Trophoblast cell (in vitro differentiated cells and primary cell): ENCODE measurements at places on chromosomes 12 and 14.

DNA sequence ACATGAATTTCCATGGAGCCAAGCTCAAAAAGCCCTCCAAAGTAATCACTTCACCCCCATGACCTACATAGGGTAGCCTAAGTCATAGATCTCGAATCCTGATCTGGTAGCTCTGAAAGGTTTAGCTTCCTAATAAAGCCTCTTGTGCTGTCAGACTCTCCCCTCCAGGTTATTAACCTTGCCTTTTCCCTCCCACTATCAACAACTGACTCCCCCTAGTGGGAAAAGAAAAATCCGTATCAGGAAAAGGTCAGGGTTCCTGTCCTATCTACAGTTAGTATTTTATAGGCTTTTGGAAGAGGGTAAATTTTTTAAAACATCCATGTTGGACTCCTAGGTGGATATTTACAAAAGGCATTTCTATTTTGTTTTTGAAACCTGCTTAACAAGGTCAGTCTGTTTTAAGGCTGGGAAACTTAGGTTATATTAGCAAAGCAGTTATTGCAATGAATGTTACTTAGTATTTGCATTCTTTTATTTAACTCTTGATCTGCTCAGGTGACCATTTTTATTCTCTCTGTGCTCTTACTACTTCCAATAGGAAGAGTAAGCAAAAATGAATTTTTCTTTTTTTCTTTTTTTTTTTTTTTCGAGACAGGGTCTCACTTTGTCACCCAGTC is 8.0 kb downstream of the YY1 start:
- DNase-seq: peak; percentile 81

GRCh38 chr14:77989441-77989991 is 180.7 kb upstream of the NRXN3 start:
- no peak for DNase-seq

DNA sequence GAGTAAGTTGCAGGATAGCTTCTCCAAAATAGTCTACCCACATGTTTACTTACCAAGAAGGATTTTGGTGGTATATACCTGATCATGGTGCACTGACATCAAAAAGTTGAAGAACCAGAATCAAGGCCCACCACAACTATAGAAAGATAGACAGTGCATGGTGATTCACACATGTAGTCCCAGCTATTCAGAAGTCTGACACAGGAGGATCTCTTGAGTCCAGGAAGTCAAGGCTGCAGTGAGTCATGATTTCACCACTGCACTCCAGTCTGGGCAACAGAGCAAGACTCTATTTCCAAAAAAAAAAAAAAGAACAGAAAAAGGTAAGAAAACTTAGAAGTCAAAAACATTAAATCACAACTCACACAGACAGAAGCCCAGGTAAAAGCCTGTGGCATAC is 422.2 kb upstream of the FOXG1 start:
- no peak for DNase-seq

GRCh38 chr12:131618303-131618658 is 92.6 kb upstream of the SFSWAP start:
- no peak for DNase-seq

DNA sequence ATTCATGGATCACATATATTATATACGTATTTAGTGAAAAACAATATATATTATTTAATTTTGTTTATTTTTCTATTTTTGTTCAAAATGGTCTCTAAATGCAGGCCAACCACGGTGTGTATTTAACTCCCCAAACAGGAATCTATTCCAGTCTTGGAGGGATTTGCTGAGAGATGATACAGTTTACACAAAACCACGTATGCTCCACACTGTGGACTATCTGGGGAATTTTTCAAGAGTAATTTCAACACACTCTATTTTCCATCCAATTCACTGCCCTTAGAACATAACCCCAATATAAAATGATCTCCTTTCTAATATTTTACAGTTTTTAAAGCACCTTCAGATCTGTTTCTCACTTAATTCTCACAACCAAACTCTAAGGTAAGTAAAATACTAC is 15.3 kb downstream of the EML1 start:
- no peak for DNase-seq

GRCh38 chr12:123929946-123930583 is 42.6 kb downstream of the CCDC92 start:
- DNase-seq: no peak

DNA sequence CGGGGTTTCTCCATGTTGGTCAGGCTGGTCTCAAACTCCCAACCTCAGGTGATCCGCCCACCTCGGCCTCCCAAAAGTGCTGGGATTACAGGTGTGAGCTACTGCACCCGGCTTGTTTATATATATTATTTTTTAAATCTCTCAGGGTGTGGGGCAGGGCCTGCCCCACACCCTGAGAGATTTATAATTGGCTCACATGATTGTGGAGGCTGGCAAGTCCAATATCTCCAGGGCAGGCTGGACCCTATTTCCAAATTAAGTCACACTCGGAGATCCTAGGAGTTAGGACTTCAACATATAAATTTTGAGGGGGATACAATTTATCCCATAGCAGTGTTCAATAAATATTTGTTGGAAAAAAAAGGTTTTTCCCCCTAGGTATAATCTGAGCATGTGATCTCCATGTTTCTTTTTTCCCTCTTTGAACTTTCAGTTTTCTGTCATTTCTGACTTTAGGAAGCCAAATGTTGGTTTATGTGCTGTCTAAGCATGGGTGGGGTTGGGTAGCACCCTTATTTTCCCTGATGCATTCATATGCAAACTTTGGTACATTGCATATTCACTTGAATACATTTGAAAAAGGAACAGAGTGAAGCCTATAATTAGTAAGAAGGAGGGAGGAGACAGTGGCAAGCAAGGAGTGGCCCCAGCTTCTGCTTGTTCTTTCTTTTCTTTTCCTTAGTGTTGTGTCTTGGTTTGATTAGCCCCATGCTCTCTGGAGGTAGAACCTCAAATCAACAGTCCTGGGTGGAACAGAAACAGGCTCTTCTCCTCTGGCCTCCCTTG is 8.7 kb upstream of the A2ML1 start:
- DNase-seq: no peak

DNA sequence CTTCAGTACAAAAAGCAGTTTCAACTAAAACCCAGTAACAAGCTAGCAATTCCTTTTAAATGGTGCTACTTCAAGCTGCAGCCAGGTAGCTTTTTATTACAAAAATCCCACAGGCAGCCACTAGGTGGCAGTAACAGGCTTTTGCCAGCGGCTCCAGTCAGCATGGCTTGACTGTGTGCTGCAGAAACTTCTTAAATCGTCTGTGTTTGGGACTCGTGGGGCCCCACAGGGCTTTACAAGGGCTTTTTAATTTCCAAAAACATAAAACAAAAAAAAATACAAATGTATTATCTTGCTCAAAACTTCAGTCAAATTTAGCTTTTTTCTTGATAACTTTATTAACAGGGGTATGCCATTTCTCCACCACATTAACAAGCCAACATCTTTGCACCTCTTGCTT is 3.6 kb upstream of the CLEC4E start:
- peak; percentile 94 for DNase-seq

- no peak for DNase-seq
Measured at GRCh38 chr12:18462442-18462841, 201.1 kb downstream of the PIK3C2G start.

DNA sequence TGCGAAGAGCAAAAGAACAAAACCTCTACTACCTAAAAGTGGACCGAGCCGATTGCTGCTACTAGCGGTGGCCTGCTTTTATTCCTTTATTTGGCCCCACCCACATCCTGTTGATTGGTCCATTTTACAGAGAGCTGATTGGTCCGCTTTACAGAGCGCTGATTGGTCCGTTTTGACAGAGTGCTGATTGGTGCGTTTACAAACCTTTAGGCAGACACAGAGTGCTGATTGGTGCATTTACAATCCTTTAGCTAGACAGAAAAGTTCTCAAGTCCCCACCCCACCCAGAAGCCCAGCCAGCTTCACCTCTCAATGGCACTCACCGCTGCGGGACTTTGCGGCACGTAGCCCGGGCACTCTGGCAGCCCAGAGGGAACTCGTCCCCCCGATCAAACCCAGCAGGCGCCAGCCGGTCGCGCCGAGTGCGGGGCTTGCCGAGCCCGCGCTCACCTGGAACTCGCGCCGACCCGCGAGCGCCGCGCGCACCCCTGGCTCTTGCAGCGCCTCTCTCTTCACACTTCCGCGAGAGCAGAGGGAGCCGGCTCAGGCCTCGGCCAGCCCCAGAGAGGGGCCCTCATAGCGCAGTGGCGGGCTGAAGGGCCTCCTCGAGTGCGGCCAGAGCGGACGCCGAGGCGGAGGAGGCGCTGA is 8.7 kb upstream of the FGD4 start:
- no peak for DNase-seq

GRCh38 chr12:103881261-103881660 is 40.2 kb upstream of the NT5DC3 start:
- no peak for DNase-seq

DNA sequence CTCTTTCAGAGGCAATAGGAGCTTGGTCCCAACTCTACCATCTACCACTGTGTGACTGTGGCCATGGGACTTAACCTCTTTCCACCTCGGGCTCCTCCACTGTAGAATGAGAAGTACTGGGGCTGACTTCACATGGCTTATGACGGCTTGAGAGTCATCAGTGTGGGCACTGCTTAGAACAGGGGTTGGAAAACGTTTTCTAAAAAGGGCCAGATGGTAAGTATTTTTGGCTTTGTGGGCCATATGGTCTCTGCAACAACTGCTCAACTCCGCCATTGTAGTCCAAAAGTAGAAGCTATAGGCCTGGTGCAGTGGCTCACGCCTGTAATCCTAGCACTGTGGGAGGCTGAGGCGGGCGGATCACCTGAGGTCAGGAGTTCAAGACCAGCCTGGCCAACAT is 69.2 kb upstream of the LTA4H start:
- no peak for DNase-seq

DNA sequence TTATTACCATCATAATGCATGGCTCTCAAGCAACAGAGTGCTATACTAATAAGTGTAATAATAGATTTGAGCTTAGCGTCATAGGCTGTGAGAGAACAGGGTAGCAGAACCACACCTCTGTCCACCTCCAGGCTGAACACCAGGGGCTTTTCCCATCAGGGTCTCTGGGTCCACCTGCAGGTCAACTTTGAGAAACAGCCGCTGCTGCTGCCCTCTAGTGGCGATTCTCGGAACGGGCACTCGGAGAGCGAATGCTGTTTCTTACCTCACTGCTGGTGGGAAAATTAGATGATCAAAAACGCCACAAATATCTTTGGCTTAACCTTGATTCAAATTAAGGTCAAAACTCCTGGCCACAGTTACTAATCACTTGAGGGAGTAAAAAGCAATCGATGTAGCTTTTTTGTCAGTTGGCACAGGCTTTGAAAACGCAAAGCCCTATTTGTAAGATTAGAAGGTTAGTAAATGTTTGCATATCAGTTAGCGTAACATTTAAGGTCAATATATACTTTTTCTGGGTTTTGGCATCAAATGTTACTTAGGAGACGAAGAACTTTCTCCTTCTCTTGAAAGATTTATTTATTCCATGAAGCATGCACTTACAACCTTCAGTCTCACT is 127.9 kb upstream of the TMEM132D start:
- DNase-seq: peak; percentile 58

DNA sequence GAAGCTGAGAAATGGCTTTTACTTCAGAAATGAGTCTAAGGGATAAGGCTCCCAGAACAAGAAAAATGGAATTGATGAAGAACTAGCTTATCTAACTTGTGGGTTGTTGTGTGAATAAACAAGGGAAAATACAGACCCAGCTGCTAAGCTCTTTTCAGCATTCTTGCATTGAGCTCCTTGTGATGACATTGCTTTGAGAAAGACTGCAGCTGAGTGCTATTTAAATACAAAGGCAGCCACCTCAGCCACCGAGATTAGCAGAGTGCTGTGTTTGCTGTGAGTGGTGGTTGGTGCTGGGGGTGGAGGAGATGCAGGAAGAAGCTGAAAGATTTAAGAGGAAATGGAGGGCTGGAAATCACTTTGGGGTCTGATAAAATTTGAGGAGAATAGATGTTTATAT is 396.0 kb upstream of the PRICKLE1 start:
- no peak for DNase-seq

DNA sequence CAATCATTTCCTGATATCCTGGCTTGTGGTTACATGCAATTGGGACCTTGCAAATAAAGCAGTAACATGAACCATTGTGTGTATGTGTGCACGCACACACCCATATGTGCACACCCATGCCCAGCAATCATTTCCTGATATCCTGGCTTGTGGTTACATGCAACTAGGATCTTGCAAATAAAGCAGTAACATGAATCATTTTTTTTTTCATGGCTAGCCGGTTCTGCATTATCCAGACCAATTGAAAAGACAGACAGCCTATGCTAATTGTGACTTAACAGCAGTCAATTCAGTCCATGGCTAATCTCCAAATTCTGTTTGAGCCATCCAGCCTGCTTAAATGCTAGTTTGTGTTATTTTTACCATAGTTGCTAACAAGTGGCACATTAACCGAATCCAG is 134.3 kb downstream of the TTC7B start:
- no peak for DNase-seq

DNA sequence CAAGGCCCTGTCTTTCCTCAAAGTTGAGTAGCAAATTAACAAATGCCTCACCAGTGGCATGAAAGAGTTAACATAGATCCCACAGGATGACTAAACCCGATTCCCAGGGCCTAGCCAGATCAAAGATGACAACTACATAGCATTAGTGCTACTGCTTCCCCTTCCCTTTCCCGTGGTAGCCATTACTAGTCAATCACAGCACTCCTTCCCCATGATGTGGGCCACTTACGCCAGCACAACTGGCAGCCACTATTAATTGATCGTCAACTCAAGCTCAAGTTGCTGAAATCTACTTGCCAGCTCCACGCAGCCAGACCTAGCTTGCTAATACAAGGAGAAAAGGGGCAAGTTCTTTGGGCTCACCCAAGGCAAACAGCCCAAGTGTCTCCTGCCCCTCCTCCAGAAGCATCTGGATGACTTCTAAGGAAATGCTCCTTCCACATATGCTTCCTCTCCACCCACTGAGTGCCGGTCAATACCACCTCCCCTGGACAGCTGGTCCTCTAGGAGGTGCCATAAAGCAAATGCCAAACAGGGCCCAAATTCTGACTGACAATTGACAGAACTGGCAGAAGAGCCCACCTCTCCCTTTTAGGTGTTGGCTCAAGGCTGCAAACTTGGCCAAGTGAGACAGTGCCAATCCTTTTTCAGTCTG is 72.6 kb downstream of the NUAK1 start:
- no peak for DNase-seq

DNA sequence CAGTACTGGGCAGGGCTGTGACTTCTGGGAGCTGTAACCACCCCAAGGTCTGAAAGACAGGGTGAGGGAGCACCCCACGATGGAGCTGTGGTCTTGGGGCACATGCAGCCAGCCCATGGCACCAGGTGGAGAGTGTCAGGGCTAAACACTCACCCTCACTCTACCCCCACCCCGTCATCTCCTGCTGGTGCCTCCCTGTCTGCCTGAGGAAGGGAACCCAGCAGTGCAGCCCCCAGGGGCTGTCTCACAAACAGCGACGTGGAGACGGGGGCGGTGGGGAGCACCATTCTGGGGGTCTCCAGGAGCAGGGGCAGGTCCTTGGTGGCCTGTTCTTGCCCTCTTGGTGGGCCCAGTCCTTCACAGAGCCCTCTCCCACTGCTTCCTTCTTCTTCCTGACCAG is 63.5 kb downstream of the ERH start:
- no peak for DNase-seq
